Right renal pelvis (tissue), 4 donors: ENCODE measurements at places on chromosomes 11 and 22. TPM values are rescaled to one million over a fixed set of nuclear protein-coding genes. Genes with fewer than 3 reads are reported as not detected.
A peak's percentile ranks its signal among the peaks of the same experiment; 100 is the strongest.

- DNase-seq, result no peak
These were observed 12.1 kb downstream of the FAM118A start for GRCh38 chr22:45321827-45322226.

DNA sequence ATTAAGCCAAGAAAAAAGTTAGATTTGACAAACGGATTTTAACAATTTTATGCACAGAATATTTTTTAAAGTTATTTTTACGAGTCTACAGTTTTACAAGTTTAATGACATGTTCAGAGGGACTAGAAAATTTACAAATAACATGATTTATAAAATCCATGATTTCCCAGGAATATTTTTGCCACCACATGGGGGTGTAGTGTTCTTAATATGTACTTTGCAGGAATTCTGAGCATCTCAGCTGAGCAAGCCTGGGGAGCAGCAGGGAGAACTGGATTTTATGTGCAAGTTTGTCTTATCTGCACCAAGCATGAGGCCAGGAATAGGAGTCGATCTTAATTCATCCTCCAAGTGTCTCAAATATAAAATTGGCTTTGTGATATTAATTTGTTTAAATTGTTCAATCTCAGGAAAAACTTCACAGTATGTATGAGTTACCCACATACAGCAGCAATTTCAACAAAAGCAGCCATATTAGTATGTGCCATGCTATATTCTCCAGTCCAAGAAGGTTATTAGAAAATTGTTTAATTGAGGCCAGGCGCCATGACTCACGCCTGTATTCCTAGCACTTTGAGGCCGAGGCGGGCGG, 826.3 kb downstream of the DLG2 start:
- DNase-seq, result peak; percentile 16

DNA sequence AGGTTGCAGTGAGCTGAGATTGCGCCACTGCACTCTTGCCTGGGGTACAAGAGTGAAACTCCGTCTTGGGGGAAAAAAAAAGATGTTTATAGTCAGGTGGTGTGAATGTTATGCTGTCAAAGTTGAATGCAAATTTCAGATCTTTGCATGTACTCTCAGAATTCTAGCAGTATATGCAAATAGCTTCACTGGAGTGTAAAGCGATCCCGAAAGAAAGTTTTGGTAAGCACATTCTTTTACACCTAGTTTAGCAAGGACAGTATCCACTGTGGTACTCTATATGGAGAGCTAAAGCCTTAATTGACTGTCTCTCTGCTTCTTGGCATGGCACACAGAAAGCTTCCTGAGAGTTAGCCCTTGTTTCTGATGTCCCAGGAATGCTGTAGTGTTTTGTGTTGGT, 4.0 kb downstream of the JAM3 start:
- DNase-seq, result no peak

DNA sequence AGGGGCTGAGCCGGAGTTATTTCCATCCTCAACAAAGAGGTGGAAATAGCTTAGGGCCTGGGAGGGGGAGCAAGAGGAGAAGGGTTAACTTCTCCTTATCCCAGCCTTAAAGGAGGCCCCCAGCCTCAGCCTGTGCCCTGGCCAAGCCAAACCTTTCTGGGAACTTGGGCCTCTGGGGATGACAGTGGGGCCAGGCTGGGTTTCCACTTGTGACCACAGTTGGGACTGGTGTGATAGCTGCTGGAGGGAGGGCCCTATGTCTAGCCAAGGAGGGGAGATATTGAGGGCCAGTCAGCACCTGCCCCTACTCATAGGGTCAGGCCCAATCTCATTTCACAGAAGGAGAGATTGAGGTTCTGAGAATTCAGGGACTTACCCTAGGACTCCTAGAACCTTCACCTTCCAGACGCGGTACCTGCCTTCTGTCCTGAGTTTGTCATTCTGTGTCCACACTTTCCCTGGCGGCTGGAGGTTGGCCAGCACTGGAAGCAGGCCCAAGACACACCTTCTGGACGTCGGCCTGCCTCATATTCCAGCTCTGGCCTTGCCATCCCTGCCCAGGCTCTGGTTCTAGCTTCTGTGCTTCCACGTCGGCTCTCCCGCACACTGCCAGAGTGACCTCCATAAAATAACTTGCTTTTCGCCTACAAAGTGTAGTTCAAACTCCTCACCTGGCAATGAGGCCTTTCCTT, 3.1 kb downstream of the RELT start:
- DNase-seq, result no peak

GRCh38 chr11:121152764-121153163, 51.7 kb downstream of the TECTA start:
- DNase-seq, result no peak

DNA sequence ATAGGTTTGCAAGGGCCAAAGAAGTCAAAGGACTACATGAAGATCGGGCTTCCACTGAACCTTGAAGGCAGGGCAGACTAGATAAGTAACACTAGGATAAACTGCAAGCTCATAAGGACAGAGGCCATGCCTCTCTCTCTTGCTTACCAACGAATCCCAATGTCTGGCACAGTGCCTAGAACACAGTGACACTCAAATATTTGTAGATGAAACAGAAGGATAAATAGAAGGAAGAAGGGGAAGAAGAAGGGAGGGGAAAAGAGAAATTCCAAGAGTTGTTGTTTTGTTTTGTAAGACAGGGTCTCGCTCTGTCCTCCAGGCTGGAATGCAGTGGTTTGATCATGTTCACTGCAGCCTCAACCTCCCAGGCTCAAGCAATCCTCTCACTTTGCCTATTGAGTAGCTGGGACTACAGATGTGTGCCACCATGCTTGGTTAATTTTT, 26.9 kb downstream of the SIK3 start:
- no peak for DNase-seq

DNA sequence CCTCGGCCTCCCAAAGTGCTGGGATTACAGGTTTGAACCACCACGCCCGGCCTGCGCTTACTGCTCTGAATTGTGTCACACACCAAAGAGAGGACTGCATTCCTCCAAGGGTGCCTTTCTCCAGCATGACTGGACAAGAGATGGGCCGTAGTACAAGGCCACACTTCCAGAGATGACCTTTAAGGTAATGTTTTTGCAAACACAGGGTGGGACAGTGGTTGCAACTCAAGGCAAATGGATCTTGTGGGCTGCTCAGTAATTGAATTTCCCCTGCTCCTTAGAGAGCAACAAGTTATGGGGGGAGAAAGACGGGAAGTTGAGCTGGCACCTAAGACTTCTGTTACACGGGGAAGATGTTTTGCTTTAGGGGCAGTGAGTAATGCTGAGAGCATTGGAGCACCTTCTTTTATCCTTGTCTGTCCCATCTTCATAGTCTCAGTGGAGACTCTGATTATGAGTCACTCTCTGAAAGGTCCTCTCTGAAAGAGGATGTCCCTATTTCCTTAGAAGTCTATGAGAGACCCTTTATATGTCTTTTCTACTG, 66.3 kb downstream of the C11orf91 start:
- DNase-seq, result no peak

- no peak for DNase-seq
These were observed 70.2 kb downstream of the CTTN start for GRCh38 chr11:70468256-70469195.

DNA sequence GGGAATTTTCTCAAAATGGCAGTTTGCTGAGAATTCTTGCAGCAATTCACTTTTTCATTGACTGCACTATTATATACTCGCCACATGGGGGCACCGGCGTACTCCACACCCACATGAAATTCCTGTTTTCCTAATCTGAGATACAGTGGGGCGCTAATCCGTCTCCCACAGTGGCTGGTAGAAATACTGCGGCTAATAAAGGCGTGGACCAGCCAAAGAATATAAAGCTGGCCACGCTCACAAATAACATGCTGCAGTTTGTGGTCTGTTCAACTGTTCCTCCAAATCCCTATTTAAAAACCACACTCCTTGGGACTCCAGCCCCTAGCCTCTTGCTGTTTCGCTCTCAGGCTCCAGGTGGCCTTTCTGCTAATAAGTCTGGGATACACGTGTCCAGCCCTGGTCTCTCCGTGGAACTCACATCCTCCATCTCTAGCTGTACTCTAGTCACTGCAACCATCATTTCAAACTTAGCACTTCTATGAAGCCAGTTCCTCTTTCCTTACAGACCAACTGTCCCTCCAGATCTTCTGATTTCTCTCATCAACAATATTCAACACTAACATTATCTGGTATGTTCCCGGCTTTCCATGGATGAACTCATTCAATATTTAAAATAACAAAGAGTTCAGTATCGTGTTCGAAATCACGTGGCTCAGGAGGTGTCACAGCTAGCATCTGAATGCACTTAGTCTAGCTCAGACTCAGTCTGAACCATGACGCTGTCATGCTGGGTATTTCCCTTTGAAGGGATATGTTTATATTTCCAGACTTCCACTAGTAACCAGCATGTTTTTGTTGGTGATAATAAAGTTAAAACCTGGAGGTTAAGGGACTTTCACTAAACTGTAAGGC, 22.0 kb downstream of the TBRG1 start:
- no peak for DNase-seq

GRCh38 chr11:73284106-73284505, 12.0 kb downstream of the P2RY6 start:
- no peak for DNase-seq

The UBE4A gene
- polyA plus RNA-seq, result 43.0 TPM

DNA sequence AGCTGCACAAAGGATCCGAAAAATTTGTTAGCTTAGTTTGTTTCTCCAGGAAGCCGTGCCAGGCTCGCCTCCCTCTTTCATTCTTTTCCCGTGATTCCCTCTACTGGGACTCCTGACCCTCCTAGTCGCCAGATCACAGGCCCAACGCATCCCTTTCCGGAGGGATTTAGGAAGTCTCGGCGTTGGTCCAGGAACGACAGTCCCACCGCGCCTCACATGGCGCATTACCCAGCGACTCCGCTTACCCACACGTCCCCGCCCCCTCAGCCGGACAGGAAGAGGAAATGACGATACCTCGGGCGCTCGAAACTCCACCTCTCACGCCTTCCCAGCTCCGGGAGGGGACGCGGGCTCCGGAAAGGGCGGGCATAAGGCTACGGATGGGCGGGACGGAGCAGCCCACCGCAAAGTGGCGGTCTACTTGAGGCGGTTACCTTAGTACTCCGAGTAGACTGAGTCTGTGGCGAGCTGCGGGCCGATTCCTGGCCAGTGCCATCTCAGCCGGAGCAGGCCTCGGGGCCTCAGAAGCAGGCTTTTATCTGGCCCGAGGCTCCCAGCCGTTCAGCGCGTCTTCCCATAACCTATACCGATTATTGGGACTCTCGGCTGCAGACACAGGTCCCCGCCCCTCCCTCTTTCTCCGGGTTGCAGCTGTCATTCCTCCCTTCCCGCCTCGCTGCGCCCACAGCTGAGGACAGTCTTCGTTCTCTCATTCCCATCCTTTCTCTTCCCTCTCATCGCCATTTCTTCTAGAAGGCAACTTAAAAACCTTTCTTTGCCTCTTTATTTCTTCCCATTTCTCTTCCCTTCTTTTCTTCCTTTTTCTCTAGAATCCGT, at the start of gene CCDC15:
Gene CCDC15, plus strand, starts transcription at position 450 of the 837 bp plus-strand sequence. CDS start 531 bp downstream, outside the sequence.
- DNase-seq, result peak; percentile 96
